ENCODE measurements at places on chromosomes 11 and 22.

DNA sequence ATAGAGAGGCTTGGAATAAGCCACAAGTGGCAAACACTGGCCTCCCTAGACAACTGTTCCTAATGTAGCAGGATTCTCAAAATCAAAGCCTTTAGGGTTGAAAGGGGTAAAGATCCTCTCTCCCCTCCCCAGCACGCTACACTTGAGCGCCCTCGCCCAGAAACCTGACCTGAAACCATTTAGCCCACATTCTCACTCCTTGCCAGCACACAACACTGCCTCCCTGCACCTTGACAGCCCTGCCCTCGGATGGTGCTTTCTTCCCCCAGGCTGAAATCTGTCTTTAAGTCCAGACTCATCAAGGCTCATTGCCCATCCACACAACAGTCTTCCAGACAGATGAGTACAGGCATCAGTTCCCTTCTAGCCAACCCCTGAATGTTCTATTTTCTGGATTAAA, 26.5 kb downstream of the CWC15 start:
- DNase-seq, result no peak
- no peaks in the 10 kb centered on the region for H3K4me1 ChIP-seq
- no peaks in the 10 kb centered on the region for H3K36me3 ChIP-seq
- H3K27me3 ChIP-seq, result peaks cover 48% of the 10 kb centered on the region

- no peak overlapping the region for H3K4me3 ChIP-seq
- no peaks in the 10 kb centered on the region for H3K36me3 ChIP-seq
- H3K4me1 ChIP-seq, result no peaks in the 10 kb centered on the region
Measured at GRCh38 chr11:58711832-58712231, 19.9 kb downstream of the GLYAT start.

DNA sequence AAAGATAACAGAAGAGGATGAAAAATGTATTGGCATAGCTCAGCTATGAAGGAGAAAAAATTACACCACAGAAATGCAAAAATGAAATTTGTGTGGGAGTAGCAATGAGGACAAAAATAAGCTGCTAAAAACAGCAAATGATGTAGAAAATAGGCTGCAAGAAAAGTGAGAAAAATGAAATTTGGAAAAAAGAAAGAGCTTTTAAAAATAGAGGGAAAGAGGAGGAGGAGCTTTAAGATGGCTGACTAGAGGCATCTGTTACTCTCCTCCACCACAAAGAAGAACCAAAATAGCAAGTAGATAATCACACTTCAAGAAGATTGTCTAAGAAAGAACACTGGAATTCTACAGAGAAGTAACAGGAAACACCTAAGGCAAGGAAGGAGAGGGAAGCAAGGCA, 23.7 kb upstream of the OR5AN1 start:
- no peak overlapping the region for H3K27ac ChIP-seq
- H3K36me3 ChIP-seq, result no peaks in the 10 kb centered on the region
- H3K4me3 ChIP-seq, result no peak overlapping the region
- DNase-seq, result no peak
- H3K4me1 ChIP-seq, result no peaks in the 10 kb centered on the region

DNA sequence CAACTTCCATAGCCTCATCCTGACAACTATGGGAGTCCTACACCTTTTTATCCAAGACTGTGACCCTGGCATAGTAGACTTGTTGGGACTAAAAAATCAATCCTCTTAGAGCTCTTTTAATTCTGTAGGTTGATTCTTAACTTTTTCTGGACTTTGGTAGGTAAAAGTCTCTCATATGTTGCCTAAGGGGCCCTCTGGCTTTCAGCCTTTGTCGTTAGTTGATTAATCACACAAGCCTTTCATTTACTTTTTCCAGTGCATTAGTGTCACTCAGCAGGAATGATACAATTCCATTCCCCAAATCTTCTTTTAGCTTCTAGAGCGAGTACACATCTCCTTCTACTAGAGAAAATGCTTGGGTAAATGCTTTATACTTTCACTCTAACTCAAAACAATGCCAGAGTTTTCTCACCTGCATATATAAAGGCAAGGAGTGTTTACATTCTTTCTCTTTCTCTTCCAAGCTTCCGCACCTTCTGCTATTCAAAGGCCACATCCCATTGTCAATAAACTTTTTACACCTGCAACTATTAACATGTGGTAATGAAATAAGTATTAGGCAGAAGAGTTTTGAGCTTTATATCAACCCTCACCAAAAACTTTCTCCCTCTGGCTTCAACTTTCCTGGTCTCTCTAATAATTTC, 516.6 kb downstream of the FAM181B start:
- no peaks in the 10 kb centered on the region for H3K27me3 ChIP-seq
- no peaks in the 10 kb centered on the region for H3K4me1 ChIP-seq
- DNase-seq, result no peak
- H3K4me3 ChIP-seq, result no peak overlapping the region
- H3K36me3 ChIP-seq, result no peaks in the 10 kb centered on the region
- no peak overlapping the region for H3K27ac ChIP-seq

GRCh38 chr22:39240831-39241793, 3.7 kb downstream of the PDGFB start:
- H3K27ac ChIP-seq, result peak overlapping the region; percentile 92
- H3K36me3 ChIP-seq, result peaks cover 49% of the 10 kb centered on the region
- H3K27me3 ChIP-seq, result no peaks in the 10 kb centered on the region
- H3K4me3 ChIP-seq, result peak overlapping the region; percentile 93
- peak; percentile 46 for DNase-seq

DNA sequence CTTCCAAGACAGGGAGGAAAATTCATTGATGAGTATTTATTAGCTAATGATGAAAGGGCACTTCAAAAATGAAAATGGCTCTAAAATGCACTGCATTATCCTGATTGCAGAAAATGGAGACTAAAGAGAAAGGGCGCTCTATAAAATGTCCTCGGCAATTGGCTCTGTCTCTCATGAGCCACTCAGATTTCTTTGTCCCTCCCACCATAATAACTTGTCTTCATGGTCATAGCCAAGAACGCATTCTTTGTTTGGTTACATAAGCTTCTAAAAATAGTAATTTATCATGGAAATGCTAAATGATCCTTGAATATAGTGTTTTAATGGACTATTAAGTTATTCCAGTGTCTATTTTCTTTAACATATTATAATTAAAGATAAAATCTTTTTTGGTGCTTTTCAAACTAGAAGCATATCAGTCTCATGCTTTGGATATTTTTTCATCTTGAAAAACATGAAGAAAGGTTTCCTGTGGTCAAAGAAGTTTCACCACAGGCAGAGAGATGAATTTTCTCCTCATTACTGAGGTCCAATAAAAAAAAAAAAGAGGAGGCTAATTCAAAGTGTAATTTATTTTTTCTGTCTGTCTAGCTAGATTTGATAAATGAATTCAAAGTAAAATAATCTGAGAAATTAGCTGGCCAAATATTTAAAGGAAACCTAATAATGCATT, 238.1 kb upstream of the BLID start:
- H3K36me3 ChIP-seq, result no peaks in the 10 kb centered on the region
- no peak overlapping the region for H3K27ac ChIP-seq

- no peaks in the 10 kb centered on the region for H3K4me1 ChIP-seq
- no peak overlapping the region for H3K27ac ChIP-seq
- DNase-seq, result no peak
- H3K27me3 ChIP-seq, result no peaks in the 10 kb centered on the region
- no peak overlapping the region for H3K4me3 ChIP-seq
Measured at GRCh38 chr11:121829159-121829643, 286.8 kb downstream of the BLID start.

DNA sequence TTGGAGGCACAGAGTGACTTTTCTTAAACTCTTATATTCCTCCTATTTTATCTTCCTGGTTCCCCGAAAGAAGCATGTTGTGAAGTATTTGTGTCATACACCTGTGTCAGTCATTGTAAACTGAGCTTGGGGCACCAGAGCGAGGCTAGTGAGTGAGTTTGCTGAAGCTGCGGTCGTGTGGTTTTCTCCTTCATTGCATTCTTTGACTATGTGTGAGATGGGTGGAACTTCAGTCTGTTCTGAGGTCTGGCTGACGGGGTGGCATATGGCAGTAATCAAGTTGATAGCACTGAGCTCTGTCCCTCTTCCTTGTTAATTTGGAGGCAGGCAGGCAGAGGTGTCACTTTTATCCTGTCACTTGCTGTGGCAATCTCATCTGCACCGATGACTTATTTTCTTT, 4.2 kb downstream of the VPS26B start:
- no peaks in the 10 kb centered on the region for H3K27me3 ChIP-seq
- DNase-seq, result peak; percentile 27
- peak overlapping the region; percentile 93 for H3K4me3 ChIP-seq
- H3K36me3 ChIP-seq, result peaks cover 11% of the 10 kb centered on the region
- no peak overlapping the region for H3K27ac ChIP-seq

DNA sequence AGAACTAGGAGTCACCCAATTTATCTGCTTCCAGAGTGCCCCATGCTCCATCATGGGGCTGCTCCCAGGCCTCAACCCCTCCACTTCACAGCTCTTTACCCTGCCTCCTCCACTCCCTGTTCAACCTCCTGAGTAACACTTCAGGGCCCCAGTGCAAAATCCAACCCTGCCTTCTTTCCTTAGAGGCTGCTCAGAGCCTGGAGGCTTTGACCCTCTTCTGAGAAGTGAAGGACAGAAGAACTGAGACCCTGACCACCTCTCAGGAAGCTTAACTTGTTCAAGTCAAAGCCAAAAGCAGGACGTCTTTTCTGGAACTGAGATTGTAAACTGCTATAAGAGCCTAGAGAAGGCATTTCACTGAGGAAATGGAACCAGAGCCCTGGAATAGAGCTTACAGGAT, 15.5 kb downstream of the EIF3F start:
- no peak for DNase-seq

GRCh38 chr11:69204246-69204940, 48.7 kb downstream of the SMIM38 start:
- H3K27me3 ChIP-seq, result peaks cover 20% of the 10 kb centered on the region
- no peaks in the 10 kb centered on the region for H3K36me3 ChIP-seq
- H3K27ac ChIP-seq, result no peak overlapping the region
- H3K4me3 ChIP-seq, result no peak overlapping the region
- no peak for DNase-seq

- H3K27ac ChIP-seq, result no peak overlapping the region
- no peak overlapping the region for H3K4me3 ChIP-seq
- peaks cover 3% of the 10 kb centered on the region for H3K4me1 ChIP-seq
- H3K27me3 ChIP-seq, result peaks cover 47% of the 10 kb centered on the region
Measured at GRCh38 chr11:17550450-17551346, 3.6 kb downstream of the OTOG start.

All from effector memory CD8-positive, alpha-beta T cell (primary cell).